DMS79 (cell line): ENCODE measurements at places on chromosomes 7 and 10.

- no peak for DNase-seq
Observed at GRCh38 chr10:72541337-72541736, 84.5 kb downstream of the MICU1 start.

DNA sequence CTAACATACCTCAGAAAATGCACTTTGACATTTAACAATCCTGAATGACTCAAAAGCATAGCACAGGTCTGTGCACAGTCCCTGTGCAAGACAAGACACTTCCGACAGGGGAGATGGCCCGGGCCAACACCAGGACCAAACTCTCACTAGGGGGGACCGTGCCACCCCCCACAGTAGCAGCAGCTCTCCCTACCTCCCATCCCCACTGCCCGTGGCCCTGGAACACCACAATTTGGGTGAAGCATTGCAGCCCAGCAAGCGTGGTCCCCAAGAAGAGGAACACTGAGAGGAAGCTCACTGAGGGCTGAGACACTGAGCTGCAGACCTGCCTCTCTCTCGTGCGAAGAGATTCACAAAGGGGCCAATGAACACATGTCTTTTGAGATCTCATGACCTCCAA lies 26.0 kb downstream of the PTPRN2 start:
- DNase-seq, result no peak

- DNase-seq, result no peak
Observed at GRCh38 chr7:106125417-106125816, 13.3 kb upstream of the SYPL1 start.

DNA sequence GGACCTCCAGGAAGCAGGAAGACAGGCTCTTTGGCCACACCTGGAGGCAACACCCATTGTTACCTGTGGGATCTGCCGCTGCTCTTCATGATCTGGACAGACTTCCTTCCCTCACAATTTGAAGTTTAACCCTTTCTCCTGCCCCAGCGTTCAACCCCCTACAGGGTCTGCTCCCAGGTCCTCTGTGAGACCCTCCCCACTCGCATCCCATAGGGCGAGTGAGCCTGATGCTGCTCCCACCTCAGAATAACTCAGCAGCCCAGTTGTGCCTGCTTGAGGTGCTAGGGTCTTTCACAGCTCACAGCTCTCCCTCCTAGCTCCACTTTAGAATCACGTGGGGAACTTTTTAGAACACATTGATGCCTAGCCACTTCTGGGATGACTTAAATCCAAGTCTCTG lies 61.8 kb upstream of the C10orf90 start:
- no peak for DNase-seq

DNA sequence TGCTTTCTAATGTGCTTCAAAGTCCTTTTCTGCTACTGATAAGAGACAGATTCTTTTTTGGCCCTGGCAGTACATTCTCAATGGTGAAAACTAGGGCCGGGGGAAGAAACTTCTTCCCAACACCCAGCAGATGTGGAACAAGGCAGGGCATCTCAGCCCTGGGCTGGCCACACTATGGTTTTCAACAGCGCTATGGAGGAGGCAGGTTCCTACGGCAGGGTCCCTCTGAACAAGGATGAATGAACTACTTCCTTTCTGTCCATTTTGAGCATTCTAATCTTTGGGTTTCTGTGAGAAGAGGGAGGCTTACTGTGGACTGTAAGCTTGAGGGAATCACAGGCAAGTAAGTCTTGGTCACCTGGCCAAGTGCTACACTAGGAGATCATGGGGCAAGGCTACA lies 78.7 kb downstream of the VSTM4 start:
- no peak for DNase-seq

GRCh38 chr7:44266526-44266925 lies 58.9 kb downstream of the CAMK2B start:
- DNase-seq, result no peak

- no peak for DNase-seq
Observed at GRCh38 chr10:18323916-18324315, 183.7 kb downstream of the CACNB2 start.

DNA sequence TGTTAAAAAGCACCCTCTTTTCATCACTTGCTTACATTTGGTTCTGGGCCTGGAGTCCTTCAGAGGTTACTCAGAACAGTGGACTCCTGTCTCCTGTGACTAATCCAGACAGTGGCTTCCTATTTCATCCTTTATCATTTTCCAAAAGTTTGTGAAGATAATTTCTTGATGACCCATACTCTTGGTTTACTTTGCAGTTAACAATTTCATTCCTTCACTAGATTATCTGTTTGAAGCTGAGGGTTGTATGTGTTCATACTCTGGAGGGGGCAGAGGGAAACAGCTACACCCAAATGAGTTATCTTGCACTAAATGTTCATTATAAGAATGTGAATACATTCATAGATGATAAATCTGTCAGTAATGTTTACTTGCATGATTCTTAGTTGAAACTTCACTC lies 124.7 kb downstream of the ZNF248 start:
- no peak for DNase-seq

GRCh38 chr10:132788831-132789219 lies 2.9 kb upstream of the NKX6-2 start:
- no peak for DNase-seq

DNA sequence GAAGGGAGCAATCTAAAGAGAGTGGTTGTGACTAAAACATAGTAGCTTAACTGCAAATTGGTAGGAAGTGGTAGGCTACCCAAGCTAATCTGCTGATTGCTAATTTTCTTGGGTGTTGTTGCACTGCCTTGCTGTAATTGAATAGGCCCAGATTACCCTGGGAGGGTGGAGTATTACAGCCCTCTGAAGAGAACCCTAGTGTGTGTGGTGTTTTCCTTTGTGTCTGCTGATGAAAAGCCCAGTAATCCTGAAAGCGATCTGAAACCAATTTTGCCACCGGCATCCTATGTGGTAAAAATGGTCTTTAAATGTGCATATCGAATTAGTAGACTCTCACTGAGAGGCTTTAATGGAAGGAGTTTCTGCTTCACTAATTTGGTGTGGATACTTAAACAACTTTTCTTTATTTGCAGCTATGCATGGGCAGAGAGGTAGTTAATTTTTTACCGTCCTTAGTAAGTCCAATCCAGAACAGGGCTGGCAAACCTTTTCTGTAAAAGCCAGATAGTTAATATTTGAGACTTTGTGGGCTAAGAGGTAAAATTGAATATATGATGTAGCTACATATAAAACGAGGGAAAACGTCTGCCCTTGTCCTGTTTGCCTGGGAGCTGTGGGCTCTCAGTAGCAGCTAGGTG lies 92.5 kb downstream of the CSTF2T start:
- no peak for DNase-seq

GRCh38 chr7:95867309-95867708 lies 95.0 kb downstream of the DYNC1I1 start:
- no peak for DNase-seq

GRCh38 chr7:5470167-5470532 lies 46.5 kb upstream of the TNRC18 start:
- no peak for DNase-seq

GRCh38 chr10:77165445-77166208 lies 472.0 kb downstream of the KCNMA1 start:
- DNase-seq, result peak; percentile 33

DNA sequence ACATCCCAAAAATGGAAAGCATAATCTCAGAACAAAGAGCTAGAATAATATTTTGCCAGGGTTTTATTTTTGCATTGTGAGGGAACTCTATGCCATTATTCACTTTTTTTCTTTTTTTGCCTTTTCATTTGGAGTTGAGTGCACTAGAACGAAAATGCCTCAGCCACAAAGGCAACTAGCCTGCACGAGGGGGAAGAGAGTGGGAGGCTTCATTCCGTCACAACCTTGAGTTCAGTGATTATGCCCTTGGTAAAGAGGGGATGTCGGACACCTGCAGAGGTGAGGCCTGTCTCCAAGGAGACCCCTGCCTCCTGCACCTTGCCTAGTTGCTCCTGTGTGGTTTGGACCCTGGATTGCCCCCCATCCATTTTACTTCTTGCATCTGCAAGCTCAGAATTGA lies 232.7 kb downstream of the TEX36 start:
- DNase-seq, result no peak
